Cerebellum (tissue), 4 donors: ENCODE measurements at places on chromosomes 6 and 20. TPM values are rescaled to one million over a fixed set of nuclear protein-coding genes. Genes with fewer than 3 reads are reported as not detected.

Gene GNAS-AS1
- 2.0 TPM for total RNA-seq

Gene TPBG
- total RNA-seq, result 20.4 TPM

Gene OPN5
- total RNA-seq, result not detected

Gene PAX1
- total RNA-seq, result not detected

Gene DLK2
- total RNA-seq, result 6.2 TPM

Gene IMPG1
- total RNA-seq, result 0.36 TPM

Gene NFATC2
- 1.3 TPM for total RNA-seq

Gene NOX3
- total RNA-seq, result not detected

Gene NKAIN4
- 35.0 TPM for total RNA-seq

Gene SUMO4
- 12.2 TPM for total RNA-seq

Gene MAP3K7
- 55.4 TPM for total RNA-seq

Gene PPP1R16B
- 13.0 TPM for total RNA-seq

Gene AIF1
- total RNA-seq, result 6.4 TPM

Gene SLC32A1
- total RNA-seq, result 13.7 TPM

Gene WFDC5
- not detected for total RNA-seq

Gene WFDC10B
- total RNA-seq, result not detected

Gene SCAF8
- total RNA-seq, result 78.9 TPM

Gene APCDD1L
- not detected for total RNA-seq

Gene CST2
- not detected for total RNA-seq

Gene KIF25
- 0.64 TPM for total RNA-seq

Gene PRICKLE4
- total RNA-seq, result 2.4 TPM

Gene NMBR
- 2.5 TPM for total RNA-seq

Gene SNX9
- 13.3 TPM for total RNA-seq

Gene MRPS10
- total RNA-seq, result 29.3 TPM

Gene ZNF334
- 30.8 TPM for total RNA-seq
